ENCODE measurements at places on chromosomes 6 and 20.

GRCh38 chr6:89260832-89261231, 43.7 kb upstream of the GABRR1 start:
- DNase-seq, result no peak

DNA sequence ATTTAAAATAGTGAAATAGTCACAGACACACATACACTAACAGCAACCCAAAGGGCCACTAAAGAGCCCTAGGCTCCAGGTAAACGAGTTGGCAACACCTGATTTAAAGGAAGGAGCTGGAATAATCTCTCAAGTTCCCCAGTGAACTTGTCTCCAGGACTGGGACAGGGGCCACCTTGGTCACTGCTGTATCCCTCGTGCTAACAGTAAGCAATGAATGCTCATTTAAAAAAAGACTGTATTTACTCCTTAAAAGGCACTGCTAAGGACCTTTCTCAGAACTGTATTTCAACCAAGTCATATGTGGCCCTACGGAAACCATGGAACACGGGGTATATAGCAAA, 1.3 kb downstream of the DIDO1 start:
- no peak for DNase-seq

- no peak for DNase-seq
Measured at GRCh38 chr6:155402656-155403304, 52.9 kb downstream of the NOX3 start.

DNA sequence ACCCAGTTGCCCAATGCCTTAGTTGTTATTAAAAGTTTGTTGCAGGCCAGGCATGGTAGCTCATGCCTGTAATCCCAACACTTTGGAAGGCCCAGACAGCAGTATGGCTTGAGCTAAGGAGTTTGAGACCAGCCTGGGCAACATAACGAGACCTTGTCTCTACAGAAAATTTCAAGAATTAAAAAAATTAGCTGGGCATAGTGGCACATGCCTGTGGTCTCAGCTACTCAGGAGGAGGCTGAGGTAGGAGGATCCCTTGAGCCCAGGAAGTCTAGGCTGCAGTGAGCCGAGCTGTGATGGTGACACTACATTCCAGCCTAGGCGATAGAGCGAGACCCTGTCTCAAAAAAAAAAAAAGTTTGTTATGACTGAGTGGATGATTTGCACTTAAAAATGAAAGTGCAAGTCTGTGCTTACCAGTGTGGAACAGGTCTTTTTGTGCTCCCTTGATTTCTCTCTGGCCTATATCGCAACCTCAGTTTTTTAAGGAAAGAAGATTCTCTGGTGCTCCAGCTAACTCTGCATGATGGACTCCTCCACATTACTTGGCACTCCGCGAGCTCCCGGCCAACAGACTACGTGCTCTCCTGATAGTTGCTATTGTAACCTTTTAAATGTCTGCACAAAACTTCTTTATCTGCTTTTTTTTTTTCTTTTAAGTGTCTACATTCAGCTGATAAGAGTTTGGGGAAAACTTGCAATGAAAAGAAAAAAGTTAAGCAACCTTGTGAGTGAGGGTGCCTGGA, 22.1 kb downstream of the ZKSCAN3 start:
- no peak for DNase-seq

DNA sequence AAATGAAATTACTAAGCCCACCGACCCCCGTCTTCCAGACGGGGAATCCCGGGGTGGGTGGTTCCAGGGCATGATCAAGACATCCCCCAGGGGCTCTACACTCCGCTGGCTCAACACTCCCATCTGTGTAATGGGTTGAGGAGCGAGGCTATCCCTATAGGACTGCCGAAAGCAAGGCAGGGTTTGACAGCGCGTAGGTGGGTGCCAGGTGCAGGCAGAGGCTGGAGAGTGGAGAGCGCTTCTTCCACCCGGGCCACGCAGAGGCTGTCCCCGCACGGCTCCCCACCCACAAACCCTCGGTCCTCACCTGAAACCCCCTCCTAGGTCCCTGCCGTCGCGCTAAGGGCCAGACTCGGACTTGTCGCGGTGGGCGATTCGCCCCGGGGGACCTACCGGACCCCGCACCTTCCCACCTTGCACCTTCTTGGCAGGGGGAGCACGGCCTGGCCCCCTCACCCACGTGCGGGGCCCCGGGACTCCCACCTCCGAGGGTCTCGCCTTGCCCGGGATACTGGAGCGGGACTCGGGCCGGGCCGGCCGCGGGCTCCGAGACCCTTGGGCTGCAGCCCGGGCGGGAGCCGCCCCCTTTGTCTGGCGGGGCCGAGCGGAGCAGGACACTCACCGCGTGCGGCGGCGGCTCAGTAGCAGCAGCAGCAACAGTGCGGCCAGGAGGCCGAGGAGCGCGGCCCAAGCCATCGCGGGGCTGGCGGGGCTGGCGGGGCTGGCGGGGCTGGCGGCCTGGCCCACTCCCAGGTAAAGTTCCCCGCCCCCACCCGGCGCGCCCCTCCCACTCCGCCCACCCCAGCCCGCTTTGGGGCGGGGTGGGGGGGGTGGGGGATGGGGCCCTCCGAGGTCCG, at the start of gene PTGIS:
TSS of gene PTGIS (minus strand) at position 717 of the 857 bp plus-strand sequence. CDS start at position 696, 21 bp downstream.
- no peak for DNase-seq

DNA sequence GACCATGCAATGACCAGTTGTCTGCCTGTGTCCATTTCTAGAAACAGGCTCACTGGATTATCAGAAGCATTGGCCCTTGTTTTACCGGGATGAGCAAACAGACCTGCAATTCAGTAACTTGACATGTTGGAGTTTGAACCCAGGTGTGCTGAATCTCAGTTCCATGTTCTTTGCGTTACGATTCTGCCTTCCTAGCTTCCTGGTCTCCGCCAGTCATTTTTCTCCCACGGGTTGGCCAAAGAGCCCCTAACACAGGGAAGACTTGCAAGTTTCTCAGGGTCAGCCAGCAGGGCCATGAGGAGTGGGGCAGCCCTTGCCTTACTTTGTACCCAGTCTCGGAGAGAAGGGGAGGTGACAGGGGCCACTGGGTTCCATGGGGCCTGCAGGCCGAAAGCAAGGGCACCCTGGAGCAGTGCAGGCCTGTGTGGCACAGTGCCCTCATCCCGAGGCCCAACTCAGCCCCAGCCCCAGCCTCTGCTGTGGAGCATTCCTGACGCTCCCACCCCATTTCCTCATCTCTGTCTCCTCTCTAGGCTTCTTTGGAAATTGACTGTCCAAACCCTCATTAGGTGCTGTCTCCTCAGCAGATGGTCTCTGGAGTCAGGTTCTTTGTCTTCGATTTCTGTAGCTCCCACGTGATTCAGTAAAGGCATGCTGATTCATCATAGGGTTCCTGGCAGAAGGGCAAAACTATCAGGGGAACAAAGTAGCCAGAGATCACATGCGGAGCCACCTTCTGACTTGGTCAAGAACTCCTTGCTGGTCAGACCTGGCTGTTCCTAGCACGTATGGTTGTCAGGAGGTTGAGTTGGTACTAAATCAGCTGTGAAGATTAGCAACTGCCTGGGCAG, 23.6 kb downstream of the CDS2 start:
- no peak for DNase-seq

GRCh38 chr6:1614448-1615150, 4.9 kb downstream of the FOXC1 start:
- DNase-seq, result no peak

GRCh38 chr6:53023323-53023722, 28.2 kb upstream of the GSTA4 start:
- no peak for DNase-seq

- no peak for DNase-seq
Measured at GRCh38 chr6:22827760-22828159, 258.4 kb downstream of the HDGFL1 start.

DNA sequence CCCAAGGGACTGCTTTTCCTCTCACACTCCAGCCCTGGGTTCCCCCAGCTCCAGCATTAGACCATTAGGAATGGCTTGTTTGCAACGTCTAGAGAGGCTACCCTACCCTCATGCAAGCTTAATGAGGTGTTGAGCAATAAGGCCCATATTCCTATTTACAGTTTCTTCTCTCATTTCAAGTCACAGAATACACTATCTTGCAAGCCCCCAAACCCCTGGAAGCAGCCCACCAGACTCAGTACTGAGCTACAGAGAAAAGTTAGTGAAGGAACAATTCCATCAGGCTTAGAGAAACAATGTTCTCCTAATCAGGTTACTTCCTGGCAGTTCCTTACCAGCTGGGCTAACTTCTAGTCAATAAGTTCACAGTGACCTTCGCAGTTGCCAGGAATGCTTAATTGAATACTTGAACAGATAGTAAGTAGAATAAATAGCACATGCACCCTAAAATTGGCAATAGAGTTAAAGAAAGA, 606.5 kb upstream of the NOX3 start:
- no peak for DNase-seq

- DNase-seq, result no peak
Measured at GRCh38 chr6:133187114-133187513, 54.0 kb upstream of the EYA4 start.

GRCh38 chr6:113903666-113904330, 46.7 kb downstream of the MARCKS start:
- DNase-seq, result no peak

GRCh38 chr6:129138739-129139405, 255.9 kb downstream of the LAMA2 start:
- no peak for DNase-seq

DNA sequence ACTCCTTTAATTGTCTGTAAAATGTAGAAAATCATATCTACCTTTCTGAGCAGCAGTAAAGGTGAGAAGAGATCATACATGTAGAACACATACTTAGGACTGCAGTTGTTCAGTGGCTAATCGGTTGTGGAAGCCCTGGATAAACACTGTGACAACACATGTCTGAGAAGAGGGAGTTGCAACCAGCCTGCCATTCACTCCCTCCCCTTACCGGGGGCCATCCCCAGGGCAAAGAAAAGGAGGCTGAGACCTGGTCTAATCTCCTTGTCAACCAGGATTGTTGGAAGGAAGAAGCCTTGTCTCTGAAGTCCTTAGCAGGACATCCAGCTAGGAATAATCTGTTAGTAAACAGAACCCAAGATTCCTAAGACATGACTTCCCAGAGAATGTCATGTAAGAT, 462.5 kb upstream of the AGPAT4 start:
- DNase-seq, result no peak

- no peak for DNase-seq
Measured at GRCh38 chr20:13865791-13866351, 81.0 kb downstream of the NDUFAF5 start.

DNA sequence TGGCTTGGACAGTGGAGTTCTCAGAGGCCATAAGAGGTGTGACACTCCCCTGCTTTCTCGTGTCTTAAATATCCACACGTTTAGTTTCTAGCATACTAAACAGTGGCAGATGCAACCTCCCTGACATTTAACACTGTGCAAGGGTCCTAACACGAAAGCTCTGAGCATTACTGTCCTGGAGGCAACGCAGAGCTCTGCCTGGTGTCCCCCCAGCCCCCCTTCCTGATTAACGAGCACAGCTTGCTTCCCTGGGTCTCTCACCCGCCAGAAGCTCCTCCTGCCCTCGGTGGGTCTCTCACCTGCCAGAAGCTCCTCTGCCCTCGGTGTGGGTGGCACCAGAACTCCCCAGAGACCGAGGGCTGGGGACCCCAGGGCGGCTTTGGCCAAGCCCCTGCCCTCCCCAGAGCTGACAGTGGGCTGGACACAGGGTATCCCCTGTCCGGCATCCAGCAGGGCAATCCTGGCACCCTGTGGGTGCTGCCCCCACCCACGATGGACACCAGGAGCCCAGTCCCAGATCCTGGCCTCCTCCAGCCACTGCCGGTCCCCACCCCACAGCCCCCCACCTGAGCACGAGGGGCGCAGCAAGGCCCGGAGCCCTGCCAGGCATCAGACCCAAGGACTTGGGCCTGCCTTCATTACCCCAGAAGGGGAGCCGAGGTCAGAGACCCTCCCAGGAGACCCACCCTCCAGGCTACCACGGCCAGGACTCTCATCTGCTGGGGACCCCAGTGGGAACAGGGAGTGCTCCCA, 12.4 kb upstream of the KCNQ2 start:
- DNase-seq, result no peak

DNA sequence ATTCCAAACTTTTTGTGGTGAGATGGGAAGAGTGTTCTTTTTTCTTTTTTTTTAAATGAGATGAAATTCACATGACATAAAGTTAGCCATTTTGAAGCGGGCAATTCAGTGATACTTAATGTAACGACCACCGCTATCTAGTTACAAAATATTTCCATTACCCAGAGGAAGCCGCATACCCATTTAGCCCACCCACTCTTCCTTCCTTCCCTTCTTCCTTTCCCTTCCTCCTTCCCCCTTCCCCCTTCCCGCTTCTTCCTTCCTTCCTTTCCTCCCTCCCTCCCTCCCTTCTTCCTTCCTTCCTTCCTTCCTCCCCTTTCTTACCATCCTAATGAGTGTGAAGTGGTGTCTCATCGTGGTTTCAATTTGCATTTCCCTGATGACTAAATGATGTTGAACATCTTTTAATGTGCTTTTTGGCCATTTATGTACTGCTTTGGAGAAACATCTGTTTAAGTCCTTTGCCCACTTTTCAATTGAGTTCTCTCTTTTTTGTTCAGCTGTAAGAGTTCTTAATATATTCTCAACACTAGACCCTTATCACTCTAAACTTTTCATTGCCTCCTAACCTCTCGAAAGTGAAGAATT, 371.1 kb downstream of the FARS2 start:
- no peak for DNase-seq

GRCh38 chr6:136226027-136226673, 24.0 kb downstream of the MTFR2 start:
- DNase-seq, result peak; percentile 57
